ENCODE measurements at places on chromosomes 3 and 15. TPM values are rescaled to one million over a fixed set of nuclear protein-coding genes. Genes with fewer than 3 reads are reported as not detected.

DNA sequence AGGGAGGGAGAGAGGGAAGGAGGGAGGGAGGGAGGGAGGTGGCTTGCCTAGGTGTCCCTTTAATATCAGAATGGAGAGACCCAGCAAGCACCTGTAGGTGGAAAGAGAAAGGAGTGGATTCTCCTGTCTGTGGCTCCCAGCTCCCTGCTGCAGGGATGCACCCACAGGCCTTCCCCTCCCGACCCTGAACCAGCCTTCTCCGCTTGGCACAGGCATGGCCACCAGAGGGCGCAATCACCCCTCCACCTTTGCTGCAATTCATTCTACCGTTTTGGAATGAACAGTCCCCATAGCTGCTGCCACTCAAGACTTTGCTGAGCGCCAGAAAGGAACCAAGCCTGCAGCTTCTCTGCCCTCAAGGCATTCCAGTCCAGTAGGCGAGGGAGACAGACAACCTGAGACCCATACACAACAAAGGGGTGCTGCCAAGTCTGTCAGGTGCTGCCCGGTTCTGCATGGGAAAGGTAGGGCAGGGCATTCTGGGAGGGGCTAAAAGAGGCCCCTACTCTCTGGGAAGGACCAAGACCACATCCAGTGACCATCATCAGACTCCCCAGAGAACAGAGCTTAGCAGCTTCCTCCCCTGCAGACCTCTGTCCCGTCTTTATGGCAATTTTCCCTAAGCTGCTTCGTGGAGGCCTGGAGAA is 4.9 kb downstream of the TLR9 start:
- DNase-seq = no peak

DNA sequence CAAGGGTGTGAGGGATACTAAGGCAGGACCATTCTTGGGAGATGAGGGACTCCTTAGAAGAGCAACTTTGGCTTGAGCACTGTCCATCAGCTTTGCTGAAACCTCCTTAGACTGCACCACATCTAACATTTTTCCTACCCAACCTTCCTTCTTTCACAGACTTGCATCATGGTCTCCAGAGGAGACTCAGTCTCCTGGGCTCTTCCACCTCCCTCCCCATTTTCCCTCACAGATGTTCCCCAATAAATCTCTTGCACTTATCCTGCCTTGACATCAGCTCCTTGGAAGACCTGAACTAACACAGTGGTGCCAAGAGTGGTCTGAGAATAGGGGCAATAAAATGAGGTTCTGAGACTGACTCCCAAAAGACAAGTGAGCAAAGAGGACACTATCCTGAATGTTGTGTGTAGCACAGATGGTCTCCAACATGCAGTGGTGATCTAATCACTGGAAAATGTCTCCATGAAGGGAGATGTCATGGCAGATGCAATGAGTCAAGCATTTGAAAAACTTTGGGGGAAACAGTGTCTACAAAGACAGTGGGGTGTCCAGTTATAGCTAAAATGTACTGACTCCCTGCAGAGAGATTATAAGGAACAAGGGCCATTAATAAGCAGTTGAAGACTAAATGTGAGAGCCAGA is 26.0 kb upstream of the BOC start:
- DNase-seq = no peak

DNA sequence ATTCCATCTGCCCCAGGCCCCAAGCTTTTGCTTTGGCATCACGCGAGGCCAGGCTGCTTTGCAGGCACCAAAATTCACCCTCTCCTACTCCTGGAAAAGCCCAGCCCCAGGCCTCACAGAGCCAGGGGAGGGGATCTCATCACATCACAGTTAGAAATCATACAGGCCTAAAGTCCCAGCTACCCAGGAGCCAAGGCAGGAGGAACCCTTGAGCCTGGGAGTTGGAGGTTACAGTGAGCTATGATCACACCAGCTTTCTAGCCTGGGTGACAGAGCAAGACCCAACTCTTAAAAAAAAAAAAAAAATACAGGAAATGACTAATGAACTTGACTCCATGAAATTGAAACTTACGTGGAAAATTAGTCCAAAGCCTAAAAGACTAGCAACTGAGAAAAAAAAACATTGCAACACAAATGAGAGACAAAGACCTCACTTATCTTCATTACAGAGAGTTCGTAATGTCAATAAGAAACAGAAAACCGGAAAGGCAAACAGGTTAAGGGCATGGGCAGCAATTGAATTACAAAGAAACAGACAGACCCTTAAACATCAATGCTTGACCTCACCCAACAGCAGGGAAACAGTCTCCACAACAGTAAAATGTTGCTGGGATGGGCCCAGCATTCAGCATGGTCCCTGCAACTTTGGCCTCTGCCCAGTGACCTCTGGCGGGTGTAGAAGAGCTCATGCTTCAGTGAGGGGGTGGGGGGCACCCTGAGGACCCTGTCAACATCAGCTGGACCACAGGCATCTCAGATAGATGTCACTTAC is 151.5 kb downstream of the LRRK1 start:
- no peak for DNase-seq

DNA sequence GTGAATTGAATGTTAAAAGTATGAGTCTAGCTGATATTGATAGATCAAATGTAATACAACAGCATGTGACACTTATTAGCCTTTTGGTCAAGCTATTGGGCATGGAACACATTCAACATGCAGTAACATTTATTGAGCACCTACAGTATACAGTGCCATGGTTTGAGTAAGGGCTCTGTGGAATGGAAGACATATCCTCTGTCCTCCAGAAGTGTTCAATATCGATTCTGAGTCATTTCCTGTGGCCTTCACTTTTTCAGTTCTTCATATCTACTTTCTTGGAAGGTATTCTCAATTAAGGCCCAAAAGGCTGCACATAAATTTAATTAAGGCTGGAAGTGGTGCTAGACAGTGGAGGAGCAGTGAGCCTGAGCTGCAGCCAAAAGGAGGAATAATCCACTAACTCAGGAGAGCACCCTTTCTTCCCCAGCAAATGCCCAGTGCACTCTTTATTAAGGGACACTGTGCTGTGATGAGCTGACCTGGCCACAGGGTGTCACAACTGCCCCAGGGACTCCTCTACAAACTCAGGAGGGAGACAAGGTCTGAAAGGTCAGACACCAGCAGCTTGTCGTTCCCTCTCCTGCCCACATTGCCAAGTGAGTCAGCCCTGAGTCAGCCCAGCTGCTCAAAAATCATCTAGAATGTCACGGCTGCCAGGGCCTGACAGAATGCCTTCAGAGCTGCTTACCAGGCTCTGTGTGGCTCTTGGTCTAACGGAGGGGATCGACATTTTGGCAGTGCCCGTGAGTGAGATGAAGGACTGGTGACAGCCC is 544.8 kb downstream of the AGBL1 start:
- DNase-seq = no peak

DNA sequence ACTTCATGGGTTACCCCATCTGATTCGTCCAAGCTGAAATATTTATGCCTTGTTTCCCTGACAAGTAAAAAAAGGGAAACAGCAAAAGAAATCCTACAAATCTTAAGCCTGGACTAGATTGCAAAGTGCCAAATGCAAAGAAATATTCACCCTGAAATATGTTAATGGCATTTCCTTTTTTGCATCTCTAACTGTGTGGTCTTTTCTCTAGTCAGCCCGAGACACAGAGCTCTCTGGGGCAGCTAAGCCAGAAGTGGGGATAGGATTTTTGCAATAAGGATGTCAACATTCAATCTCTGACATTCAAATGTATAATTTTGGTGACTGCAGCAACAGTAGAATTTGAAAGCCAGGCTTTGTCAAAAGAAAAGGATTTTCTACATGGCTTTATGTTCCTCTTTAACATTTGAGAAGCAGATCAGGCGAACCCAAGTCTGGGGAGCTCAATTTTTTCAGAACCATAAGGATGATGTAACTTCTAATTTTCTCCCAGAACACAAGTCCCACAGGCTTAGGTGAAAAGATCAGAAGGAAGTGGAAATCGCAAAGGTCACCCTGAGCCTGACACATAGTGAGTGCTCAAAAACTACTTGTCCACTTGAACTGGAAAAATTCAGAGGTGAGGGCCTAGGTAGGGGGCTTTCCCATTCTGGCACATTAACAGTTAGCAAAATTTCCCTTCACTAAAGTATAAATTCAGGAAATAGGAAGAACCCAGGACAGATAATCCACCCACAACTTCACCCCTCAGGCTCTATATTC is 28.2 kb upstream of the KCNMB3 start:
- no peak for DNase-seq

- no peak for DNase-seq
Measured at GRCh38 chr3:133633439-133633838, 28.3 kb downstream of the TOPBP1 start.

GRCh38 chr3:168271932-168272331 is 176.2 kb upstream of the GOLIM4 start:
- DNase-seq = no peak

- no peak for DNase-seq
Measured at GRCh38 chr3:38397320-38397719, 50.7 kb downstream of the XYLB start.

DNA sequence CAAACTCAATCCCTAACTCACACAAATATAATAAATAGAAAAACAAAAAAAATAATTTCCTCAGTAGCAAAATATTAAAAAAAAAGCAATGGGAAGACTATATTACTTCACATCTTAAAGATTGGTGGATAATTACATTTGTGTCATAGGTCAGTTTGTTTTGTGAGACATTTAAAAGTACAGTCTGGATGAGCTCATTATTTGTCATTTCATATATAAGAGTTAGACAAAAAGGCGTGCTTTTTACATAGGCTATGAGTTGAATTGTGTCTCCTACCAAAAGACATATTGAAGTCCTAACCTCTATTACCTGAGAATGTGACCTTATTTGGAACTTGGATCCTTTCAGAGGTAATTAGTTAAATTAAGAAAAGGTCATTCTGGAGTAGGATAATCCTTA is 710.1 kb upstream of the CBLB start:
- no peak for DNase-seq

DNA sequence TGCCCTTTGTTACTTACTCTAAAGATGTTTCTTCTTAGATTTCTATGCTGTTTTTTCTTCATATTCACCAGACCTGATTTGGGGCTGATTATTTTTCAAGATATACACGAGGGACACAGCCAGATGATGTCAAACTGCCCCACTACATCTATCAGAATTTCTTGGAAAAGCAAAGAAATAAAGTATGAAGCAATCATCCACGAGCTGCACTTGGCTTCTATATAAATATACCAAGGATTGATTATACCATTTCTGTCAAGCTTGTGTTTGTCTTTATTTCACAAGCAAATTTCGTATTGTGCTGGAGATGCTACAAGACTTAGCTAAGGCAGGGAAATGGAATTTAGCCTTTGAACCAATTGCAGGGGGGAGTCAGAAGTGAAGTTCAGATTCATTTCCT is 715.1 kb upstream of the NR2F2 start:
- DNase-seq = no peak

DNA sequence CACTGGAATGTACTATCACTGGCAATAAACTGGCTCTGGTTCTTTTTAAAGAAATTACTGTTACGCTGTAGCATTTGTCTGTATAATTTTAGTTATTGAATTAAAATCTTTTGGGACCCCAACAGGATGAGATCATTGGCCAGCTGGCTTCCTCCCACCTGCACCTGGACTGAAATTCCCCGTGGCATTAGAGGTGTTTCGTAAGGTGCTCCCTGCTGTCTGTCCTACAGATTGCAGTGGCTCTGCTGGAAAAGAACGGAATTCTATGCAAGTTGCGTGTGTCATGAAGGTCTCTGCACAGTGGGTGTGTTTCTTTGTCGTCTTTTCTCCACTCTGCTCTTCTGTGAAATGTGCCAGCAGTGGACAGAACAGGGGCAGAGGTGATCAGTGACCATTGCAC is 383.4 kb downstream of the PTPRG start:
- DNase-seq = no peak

DNA sequence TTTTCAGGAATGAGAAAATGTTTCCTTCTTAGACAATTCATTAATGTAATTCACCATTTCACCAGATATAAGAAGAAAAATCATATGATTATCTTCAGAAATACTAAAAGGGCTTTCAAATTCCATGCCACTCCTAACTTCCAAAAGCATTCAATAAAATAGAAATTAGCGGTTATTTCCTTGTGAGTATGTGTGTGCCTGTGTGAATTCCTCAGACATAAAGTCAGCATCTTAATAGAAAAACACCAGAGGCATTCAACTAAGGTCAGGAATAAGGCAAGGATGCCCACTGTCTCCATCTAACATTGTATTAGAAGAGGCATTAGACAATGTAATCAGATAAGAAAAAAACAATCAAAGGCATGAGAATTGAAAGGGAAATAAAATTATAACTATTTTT is 88.4 kb downstream of the PLCH1 start:
- DNase-seq = no peak

DNA sequence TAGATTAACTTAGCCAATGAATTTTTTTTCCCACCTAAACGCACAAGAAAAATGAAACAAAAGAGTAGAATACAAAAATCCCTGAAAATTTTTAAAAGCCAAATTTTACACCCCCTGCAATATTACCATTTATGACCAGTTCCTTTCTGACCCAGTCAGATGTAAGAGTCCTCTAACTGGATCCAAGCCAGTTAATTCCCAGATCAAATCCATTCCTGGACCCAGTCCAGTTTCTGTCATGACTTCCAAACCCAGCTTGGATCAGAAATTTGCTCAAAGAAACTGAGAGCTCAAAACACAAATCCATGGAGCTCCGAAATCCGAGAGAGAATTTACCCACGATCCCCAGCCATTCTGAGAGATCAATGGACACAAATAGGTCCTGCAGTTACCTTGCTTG is 17.0 kb upstream of the ALDH1L1 start:
- no peak for DNase-seq

GRCh38 chr15:88648357-88649214 is 9.8 kb downstream of the ISG20 start:
- DNase-seq = peak; percentile 84

DNA sequence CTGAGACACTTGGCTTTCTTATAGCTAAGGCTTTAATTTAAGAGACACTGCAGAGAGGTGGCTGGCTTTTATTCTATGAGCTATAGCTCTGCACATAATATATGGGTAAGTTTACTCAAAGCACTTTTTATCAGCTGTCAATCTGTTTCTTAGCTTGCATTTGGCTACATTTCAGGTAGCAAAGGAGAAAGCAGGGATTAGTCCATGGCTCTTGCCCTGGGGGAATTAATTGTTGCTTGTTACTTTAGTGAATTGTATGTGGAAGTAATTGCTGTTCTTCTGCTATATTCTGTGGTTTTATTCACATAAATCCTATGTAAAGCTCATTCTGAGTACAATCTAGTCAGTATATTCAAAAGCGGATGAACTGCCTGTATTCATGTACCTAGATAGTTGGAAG is 14.4 kb upstream of the CCDC39 start:
- DNase-seq = no peak

GRCh38 chr3:40690749-40691451 is 166.1 kb downstream of the ZNF621 start:
- DNase-seq = no peak

- DNase-seq = no peak
Measured at GRCh38 chr15:87614704-87615103, 641.8 kb downstream of the NTRK3 start.

Gene EPB42
- not detected for total RNA-seq

Gene ZNF774
- 8.3 TPM for total RNA-seq

Gene PLOD2
- total RNA-seq = 27.0 TPM

Gene CDCP1
- total RNA-seq = 27.5 TPM

Gene PPP1R14D
- total RNA-seq = not detected

Gene C3orf22
- not detected for total RNA-seq

Gene THRB
- 22.8 TPM for total RNA-seq

Gene ZKSCAN7
- 2.7 TPM for total RNA-seq

Gene GRAMD1C
- 9.6 TPM for total RNA-seq

Data from vagina (tissue), 2 donors.